Activated CD4-positive, alpha-beta T cell treated with anti-CD3 and anti-CD28 coated beads for 24 hours (primary cell): ENCODE measurements at places on chromosomes 6 and 20.

DNA sequence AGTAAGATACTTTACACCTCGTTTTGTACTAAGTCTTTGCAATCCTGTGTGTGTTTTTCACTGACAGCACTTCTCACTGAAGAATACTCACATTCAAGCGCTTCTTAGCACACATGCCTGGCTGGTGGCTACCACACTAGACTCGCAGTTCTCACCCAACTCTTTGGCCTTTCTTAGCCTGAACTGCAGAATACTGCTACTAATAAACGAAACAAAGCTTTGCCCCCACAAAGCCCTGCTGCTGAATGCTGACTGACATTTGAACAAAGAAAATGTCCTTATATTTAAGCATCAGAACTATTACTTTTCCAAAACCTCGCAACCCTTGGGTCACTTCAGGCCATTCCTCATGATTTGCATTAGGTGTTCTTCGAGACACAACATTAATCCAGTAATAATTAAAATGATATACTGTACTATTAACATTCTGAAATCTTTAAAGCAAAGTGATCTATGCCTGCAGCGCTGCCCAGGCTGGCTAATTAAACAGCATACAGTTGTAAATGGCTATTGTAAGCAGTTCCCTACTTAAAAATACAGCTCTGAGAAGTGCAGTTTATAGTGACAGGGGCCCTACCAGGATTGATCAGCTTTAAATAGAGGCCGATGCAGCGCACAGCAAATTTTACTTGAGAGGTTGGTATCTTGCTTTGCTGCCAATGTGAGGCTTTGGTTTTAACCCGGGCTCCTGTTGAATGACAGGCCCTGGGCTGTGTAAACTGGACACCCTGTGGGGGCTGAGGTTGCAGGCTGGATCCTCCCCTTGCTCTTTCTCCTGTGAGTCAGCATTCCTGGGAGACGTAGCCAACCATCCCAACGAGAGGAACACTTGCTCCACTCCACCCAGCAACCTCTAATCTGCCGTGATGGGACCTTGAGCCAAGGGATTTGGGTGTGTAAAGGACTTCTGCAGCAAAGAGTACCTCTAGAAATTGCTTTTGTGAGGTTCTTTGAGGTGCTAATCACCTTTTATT is 899.0 kb downstream of the TFAP2A start:
- DNase-seq, result no peak

GRCh38 chr20:6882561-6883291 is 115.2 kb downstream of the BMP2 start:
- DNase-seq, result no peak

- DNase-seq, result no peak
Observed at GRCh38 chr6:39496915-39497314, 174.4 kb upstream of the KCNK16 start.

DNA sequence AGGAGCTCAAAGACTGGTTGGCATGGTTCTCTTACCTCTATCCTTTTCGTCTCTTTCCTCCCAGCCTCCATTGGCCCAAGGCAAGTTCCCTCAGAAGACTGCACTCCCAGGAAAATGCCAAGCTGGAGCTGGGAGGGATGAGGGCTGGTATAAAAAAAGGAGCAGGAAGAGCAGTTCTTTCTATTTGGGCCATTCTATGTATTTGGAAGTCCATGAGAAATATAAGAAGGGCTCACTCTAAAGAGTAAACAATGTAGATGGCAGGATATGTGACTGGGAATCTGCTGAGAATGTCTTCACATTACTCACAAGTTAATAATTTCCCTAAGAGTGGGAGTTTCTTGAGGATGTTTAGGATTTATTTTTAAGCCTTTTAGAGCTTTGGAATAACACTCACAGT is 36.6 kb upstream of the ADTRP start:
- DNase-seq, result no peak

- DNase-seq, result no peak
Observed at GRCh38 chr6:121652726-121653623, 217.5 kb downstream of the GJA1 start.

DNA sequence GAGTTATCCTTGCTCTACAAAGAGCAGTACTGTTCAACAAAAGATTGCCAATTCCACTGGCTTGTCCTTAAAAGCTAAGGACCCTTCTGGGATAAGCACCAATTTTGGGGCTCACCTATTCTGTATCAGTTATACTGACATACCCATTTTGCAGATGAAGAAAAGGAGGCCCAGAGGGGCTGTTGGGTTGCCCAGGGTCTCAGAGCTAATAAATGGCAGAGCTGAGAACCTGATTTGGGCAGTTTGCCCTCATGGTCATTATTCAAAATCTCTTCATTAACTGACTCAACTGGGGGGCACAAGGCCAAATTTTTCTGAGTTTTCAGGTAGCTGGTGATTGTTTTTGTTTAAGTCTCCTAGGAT is 31.3 kb downstream of the NSFL1C start:
- DNase-seq, result no peak
